ENCODE measurements at places on chromosomes 2 and 18.

GRCh38 chr2:127142663-127143630 lies 36.0 kb upstream of the BIN1 start:
- DNase-seq, result no peak

GRCh38 chr2:107927034-107927534 lies 59.2 kb upstream of the SLC5A7 start:
- DNase-seq, result no peak

DNA sequence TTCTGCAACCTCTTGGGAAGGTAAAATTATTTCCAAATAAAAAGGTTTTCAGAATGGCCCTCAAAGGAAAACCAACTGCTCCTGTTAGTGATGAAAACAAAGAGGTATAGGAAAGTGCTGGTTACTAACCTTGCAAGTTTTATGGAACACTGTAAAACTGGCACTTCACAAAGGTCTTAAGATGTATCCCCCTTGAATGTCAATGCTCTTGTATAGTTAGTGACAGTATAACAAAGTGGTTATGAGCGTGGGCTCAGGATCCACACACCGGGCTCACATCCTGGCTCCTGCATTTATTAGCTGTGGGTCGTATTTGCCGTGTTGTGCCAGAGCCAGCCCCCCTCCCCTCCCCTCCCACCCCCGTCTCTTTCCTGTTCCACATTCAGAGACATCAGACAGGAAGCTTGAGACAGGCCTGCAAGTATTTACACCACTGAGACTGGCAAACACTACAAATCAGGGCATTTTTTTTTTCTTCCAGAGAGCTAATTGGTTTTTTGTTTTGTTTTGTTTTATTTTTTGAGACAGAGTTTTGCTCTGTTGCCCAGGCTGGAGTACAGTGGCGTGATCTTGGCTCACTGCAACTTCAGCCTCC lies 9.2 kb upstream of the DNPEP start:
- no peak for DNase-seq

DNA sequence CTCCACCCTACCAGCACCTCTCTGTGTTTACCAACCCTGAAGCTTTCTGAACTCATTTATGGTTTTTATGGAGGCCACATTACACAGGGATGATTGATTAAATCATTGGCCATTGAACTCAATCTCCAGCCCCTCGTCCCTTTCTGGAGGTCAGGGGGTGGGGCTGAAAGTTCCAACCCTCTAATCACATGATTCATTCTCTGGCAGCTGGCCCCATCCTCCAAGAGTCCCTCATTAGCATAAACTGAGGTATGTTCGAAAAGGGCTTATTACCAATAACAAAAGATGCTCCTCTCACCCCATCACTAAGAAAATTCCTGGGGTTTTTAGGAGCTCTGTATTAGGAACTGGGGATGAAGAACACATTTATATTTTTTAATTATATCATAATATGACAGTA lies 92.3 kb downstream of the DIS3L2 start:
- DNase-seq, result no peak

- DNase-seq, result no peak
Measured at GRCh38 chr2:234288974-234289455, 207.9 kb downstream of the ARL4C start.

DNA sequence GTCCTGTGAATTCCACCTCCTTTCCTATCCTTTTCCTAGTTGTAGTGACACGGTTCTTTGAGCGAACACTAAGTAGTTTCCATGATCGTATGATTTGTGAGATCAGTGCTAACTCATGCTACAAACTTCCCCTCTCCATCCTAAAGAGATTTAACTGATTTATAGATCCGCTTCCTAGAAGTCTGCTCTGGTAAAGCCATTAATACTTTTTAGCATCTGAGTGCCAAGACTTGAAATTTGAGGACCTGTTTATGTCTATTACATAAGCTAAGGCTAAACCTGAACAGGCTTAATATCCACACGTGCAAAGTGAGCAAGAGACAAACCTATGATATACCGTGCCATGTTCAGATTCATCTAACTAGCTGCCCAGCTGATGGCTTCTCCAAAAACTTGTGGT lies 14.9 kb downstream of the PROKR1 start:
- DNase-seq, result no peak

GRCh38 chr18:79485788-79486355 lies 90.1 kb downstream of the NFATC1 start:
- DNase-seq, result no peak

- DNase-seq, result no peak
Measured at GRCh38 chr2:219168932-219169331, 897 bp downstream of the SLC23A3 start.

DNA sequence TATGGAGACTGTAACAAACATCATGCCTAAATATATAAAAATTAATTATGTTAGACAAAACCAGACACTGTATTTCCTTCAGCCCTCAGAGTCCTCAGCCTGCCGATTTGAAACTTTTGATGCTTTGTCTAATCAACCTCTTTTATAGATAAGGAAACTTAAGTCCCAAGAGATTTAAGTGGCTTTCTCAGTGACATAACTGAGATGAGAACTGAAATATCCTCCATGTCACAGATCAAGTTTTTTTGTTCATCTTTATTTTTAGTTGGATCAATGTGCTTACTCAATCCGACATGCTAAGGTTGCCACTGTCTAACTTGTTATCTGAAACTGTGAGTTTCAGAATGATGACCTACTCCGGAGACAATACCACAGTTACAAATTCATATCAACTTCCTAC lies 72.3 kb downstream of the BARD1 start:
- no peak for DNase-seq

GRCh38 chr2:55011831-55012671 lies 38.2 kb downstream of the RTN4 start:
- DNase-seq, result no peak

DNA sequence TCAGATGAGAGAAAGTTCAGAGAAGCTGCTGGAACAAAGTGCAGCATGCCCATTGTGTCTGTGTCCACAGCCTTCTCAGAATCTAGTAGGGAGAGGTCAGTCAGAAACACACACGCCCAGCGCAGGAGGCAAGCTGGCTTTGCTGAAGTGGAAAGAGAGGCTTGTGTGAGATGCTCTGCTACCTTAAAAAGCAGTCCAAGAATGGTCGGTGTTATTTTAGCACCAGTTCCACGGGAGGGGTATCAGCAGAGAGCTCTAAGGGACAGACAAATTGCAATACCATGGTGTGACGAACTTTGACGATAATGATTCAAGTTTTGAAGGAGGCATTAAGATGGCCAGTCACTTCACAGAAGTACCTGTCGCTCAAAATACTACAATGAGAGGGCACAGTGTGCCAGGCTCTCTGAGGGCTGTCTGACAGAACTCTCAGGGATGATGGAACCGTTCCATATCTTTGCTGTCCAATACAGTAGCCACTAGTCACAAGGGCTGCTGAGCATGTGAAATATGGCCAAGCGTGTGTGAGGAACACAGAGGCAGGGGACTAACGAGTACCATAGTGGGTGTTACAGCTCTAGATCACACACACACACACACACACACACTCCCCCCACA lies 237.5 kb upstream of the TMEM200C start:
- DNase-seq, result no peak

GRCh38 chr2:236852977-236853374 lies 232.7 kb upstream of the COPS8 start:
- DNase-seq, result no peak

DNA sequence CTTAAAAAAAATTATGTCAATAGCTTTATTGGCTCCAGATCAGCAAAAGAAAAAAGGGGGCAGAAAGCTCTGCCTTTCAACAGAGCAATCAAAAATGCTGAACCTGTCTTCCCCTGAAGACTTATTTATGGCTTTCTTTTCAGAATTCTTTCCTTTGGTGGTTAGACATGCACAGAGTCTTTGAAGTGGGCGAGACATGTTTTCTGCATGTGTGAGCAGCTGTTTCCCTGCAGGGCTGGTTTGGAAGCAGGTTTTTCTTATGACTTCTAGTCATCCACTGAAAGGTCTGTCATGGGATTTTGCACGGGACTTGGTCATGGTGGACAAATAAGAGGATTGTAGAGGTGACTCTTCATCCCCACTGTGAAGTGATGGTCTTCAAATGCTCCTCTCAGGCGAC lies 160.3 kb downstream of the VAPA start:
- no peak for DNase-seq

- no peak for DNase-seq
Measured at GRCh38 chr2:96959406-96960110, 26.8 kb downstream of the FAM178B start.

- DNase-seq, result no peak
Measured at GRCh38 chr18:72555968-72556367, 11.8 kb upstream of the CBLN2 start.

GRCh38 chr18:5064841-5065370 lies 132.2 kb downstream of the AKAIN1 start:
- no peak for DNase-seq

- no peak for DNase-seq
Measured at GRCh38 chr2:34570266-34570872, 971.3 kb upstream of the FAM98A start.

- no peak for DNase-seq
Measured at GRCh38 chr2:71078624-71079023, 10.2 kb downstream of the NAGK start.

DNA sequence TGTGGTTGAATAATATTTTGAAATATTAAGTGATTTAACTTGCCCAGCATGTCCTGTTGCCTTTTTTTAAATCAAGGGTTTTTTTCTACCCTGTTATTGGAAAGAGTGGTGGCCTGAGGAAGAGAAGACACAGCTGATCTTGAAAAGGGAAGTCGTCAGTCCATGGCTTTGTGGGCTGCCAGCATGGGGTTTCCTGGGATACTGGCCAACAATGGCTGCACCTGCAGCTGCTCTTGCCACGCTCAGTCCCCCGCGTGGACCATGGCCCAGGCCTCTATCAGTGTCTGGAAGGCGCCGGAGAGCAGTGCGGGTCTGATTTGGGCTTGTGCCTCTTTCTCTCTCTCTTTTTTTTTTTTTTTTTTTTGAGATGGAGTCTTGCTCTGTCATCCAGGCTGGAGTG lies 99.3 kb downstream of the ASB1 start:
- no peak for DNase-seq

- DNase-seq, result no peak
Measured at GRCh38 chr2:239163688-239164334, 237.0 kb downstream of the HDAC4 start.

- peak; percentile 19 for DNase-seq
Measured at GRCh38 chr2:70946832-70947442, 11.2 kb downstream of the ATP6V1B1 start.

- DNase-seq, result no peak
Measured at GRCh38 chr2:142218471-142218870, 87.7 kb upstream of the LRP1B start.

GRCh38 chr2:146847846-146848245 lies 997.0 kb upstream of the ACVR2A start:
- no peak for DNase-seq

- no peak for DNase-seq
Measured at GRCh38 chr2:165874445-165875039, 79.0 kb downstream of the TTC21B start.

DNA sequence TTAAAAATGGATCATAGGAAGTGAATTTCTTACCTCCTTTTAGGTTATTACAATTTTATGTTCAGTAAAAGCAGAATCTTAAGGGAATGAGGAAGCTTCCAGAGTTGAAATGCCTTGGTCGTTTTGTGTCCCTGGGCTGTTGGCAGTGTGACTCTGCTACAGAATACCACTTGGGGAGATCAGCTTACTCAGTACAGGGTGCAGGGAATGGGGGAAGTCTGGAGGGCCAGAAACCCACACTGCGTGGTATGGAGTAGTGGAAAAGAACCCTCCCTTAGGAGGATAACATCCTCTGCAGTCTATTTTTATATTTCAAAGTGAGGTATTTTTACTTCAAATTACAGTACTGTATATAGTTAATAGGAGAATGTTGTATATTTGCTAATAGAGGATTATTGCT lies 51.1 kb downstream of the R3HDM1 start:
- no peak for DNase-seq

DNA sequence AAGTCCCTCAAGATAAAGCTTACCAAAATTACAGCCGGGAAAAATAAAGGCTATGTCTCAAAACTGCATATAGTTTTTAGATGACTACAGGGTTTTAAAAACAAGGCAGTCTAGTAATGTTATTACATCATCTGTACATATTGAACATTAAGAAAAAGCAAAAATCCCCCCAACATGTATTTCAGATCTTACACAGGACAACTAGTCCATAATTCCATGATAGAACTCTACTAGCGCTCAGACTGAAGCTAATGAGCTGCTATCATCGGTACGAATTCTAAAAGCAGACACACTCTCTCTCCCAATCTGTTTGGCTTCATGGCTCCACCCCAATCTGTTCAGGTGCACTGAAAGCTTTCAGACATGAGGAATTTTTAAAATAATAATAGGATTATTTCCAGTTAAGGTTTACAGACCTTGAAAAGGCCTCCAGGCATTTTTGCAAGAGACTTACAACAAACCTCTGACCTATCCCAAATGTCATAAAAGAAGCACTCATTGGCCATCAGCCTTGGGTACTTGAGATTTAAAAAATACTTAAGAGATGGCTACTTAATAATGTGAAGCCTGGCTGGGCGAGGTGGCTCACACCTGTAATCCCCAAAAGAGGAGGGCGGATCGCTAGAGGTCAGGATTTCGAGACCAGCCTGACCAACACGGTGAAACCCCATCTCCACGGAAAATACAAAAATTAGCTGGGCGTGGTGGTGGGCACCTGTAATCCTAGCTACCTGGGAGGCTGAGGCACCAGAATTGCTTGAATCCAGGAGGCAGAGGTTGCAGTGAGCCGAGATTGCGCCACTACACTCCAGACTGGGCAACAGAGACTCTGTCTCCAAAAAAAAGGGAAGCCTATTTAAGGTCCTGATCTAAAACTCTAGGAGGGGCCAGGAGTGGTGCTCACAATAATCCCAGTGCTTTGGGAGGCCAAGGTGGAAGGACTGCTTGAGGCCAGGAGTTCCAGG lies 2.0 kb downstream of the NPC1 start:
- no peak for DNase-seq

- DNase-seq, result no peak
Measured at GRCh38 chr2:36964496-36965058, 1.8 kb downstream of the STRN start.
